ENCODE measurements at places on chromosomes 12 and 14.

DNA sequence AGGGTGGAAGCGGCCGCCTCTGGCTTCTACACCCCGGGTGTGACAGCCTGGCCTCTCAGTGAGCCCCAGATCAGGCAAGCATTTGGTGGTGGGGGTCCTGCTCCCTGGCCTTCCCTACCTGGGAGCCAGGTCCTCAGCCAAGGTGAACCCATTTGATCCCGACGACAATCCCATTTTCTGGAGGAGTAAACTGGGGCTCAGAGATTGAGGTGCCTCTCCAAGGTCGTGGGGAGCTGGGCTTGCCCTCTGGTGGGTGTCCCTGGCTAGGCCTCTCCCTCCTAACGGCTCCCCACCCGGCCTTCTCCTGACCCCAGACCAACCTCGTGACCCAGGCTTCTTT is 2.7 kb upstream of the EXOC3L4 start:
- DNase-seq = no peak

DNA sequence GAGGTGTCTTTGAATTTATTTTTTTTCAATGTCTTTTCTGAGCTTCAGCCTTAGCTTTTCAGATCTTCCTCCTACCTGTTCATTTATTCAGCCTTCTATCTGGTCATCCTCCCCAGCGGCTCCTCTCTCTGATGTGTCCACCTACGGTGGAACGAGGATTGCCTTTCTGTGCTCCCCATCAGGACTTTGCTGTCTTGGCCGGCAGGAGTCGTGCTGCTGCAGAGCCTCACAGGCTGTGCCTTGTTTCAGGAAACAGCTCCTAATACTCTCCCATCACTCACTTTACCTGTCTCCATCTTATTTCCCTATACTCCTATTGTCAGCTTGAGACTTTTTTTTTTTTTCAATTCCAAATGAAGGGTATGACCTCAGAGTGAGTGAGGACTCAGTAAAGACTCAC is 76.9 kb downstream of the KICS2 start:
- DNase-seq = no peak

GRCh38 chr12:111773801-111774551 is 7.2 kb downstream of the ALDH2 start:
- DNase-seq = no peak

GRCh38 chr14:102518063-102518648 is 8.6 kb upstream of the ANKRD9 start:
- no peak for DNase-seq

- DNase-seq = no peak
These were observed 339.0 kb downstream of the SNAPC1 start for GRCh38 chr14:62101189-62101588.

- DNase-seq = no peak
These were observed 38.3 kb upstream of the LDHB start for GRCh38 chr12:21695986-21696385.

GRCh38 chr12:9333161-9333560 is 125.0 kb upstream of the PZP start:
- no peak for DNase-seq

GRCh38 chr14:32021341-32021740 is 55.8 kb upstream of the ARHGAP5 start:
- DNase-seq = no peak

GRCh38 chr14:20539906-20540305 is 20.9 kb downstream of the RNASE9 start:
- no peak for DNase-seq

GRCh38 chr14:91904483-91904882 is 37.1 kb upstream of the TC2N start:
- DNase-seq = no peak

- DNase-seq = no peak
These were observed 40.3 kb upstream of the NUAK1 start for GRCh38 chr12:106179086-106179485.

DNA sequence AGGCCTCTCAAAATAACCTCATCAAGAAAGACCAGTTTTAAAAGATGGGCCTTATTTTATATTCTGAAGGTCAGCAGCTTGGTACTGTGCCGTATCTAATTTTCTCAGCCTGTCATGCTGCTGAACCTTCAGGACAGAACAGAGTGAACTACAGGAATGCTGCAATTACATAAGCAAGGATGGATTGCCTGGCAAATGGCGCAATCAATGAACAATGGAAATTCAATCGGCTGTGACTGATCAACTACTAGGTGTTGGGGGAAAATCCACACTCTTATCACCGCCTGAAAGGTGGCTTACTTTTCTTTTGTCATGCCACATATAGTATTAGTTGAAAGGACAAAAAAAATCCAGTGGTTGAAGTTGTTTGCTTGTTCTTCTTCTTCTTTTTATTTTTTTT is 8.5 kb downstream of the ACSS3 start:
- DNase-seq = no peak

DNA sequence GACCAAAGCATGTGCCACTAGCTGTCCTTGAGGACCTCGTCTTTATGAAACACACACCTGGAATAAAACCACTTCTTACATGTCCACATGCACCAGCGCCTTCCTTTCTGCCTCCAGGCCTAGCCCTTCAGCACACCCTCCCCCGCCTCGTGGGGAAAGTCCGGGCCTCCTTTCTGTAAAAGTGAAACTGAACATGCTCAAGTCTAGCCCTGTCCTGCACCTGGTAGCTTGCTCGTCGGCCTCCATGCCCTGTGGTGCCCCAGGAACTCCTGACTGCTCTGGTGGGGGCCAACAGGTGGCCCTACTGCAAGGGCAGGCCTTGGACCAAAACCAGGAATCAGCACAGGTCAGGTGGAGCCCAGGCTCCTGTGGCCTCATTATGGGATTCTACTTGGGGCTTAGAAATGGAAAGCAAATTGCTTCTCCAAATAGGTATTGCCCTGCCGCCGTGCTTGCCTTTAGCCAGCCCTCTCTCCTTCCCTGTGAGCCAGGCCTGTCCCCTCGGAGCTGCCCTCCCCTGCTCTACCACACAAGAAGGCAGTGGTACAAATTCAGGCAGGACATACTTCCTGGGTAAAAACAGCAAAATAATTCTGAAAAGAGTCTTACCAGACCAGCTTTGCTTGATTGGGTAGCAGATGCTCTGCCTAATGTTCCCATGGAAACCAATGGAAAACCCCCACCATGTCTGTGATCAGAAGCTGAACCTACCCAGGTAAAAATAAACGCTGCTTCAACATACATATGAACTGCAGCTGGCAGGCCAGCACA is 43.5 kb downstream of the ERH start:
- no peak for DNase-seq

DNA sequence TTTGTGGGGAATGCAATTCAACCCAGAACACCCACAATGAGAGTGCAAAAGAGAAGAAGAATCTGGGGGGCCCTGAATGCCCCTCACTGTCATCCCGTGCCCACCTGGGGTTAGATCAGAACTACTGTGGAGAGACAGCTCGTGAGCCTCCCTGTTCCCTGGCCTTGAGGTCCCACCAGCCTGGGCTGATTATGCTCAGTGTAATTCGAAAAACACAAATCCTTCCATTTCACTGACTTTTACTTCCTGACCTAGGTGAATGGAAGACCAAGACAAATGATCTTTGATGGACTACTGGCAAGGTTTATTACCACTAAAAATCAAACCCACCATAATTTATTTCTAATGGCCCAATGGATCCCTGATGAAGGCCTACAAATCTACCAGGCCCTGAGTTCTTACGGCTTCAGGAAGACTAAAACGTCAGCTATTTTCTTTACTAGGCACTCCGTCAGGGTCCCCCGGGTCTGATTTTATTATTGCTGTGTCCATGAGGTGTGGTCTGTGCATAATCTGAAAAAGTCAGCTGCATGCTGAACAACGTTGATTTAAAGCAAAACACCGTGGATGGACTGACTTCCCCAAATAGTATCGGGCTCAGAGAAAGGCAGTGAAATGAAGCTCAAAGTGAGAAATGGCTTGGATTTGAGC is 44.9 kb upstream of the RMST start:
- no peak for DNase-seq

DNA sequence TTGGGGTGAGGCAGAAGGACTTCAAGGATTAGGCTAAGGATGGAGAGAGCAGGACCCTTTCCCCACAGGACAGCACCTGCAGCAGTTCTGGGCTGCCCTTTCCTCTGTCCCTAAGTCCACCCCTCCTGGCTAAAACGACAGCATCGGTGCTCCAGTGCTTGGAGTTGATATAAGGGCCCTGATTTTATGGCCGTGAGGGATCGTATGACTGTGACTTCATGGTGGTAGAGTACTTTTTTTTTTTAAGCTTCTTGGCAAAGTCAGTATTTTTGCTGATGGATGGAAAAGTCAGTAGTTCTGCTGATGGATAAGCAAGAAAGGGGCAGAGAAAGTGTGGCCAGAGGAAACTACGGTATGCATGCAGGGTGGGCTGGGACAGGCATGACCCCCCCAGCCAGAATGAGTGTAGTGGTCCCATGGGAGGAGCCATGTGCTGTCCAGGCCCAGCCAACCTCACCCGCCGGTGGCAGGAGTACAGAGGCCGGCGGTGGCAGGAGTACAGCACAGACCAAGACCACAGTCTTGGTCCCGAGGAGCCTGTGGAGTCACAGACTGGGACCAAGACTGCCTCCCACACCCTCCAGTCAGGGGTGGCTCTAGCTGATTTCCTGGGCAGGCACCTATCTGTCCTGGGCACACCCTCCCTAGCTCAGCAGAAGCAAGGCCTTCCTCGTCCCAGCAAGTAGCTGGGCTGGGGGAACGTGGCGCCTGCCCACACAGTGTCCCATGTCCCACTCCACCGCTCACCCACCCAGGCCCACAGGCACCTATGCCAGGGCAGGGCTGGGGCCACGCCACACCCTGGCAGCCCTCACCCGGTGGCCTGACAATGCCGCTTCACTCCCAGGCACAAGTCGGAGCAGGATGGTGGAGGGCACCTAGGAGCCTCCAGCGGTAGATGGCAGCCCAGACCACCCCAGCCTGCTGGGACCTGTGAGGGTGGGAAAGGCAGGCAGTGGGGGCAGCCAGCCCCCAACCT is 46.3 kb downstream of the CCDC88C start:
- no peak for DNase-seq

DNA sequence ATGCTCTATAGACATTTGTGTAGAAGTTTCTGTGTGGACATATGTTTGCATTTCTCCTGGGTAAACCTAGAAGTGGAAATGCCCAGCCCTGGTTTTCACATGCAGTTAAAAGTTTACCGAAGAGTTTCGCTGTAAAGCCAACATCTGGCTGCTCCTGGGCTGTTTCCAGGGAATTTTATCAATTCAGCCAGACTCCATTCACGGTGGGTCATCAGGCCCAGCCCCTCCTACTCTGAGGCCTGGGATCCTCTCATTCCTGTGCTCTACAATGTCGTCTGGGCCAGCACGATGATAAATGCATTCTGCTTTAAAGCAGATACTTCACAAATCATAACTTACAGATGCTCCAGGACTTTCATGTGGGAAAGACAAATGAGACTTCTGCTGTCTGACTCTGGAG is 7.1 kb downstream of the NUAK1 start:
- no peak for DNase-seq

DNA sequence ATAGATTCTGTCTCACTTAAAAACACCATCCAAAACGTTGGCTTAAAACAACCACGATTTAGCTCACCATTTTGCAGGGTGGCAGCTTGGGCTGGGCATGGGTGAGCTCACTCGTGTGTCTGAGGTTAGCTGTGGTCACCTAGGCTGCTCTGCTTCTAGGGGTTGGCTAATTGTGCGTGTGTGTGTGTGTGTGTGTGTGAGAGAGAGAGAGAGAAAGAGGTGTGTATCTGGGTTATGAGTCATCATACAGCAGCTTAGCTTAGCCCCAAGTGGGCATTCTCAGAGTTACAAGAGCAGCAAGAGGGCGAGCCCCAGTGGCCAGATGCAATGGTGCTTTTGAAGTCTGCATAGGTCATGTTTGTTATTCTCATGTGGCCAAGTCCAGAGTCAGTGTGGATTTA is 6.0 kb downstream of the FBXW8 start:
- DNase-seq = no peak

- DNase-seq = no peak
These were observed 107.4 kb upstream of the NAV3 start for GRCh38 chr12:77723308-77723707.

DNA sequence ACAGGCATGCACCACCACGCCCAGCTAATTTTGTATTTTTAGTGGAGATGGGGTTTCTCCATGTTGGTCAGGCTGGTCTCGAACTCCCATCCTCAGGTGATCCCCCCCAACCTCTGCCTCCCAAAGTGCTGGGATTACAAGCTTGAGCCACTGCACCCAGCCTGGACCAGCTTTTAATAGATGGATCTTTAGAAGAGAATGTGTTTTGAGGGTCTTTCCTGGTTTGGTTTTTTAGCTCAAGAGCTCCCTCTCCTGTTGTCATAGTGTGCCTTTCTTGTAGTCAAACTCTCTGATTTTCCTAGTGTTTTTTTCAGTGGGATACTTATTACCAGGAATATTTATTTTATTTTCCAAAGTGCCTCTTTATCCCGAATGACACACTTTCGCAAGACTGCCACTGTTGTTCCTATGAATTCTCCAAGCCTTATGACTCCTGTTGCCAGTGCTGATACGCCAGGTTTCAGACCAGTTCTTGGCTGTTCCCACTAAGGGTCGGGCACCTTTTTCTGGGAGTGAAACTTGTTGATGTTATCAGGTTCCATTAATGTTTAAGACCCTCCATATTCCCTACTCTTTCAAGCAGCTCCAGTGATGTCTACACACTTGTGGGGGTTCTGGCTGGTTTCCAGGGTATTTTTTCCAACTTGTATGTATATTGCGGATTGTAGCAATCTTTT is 31.5 kb upstream of the LIMA1 start:
- peak; percentile 41 for DNase-seq

GRCh38 chr12:12665194-12665593 is 30.8 kb downstream of the GPR19 start:
- DNase-seq = no peak

DNA sequence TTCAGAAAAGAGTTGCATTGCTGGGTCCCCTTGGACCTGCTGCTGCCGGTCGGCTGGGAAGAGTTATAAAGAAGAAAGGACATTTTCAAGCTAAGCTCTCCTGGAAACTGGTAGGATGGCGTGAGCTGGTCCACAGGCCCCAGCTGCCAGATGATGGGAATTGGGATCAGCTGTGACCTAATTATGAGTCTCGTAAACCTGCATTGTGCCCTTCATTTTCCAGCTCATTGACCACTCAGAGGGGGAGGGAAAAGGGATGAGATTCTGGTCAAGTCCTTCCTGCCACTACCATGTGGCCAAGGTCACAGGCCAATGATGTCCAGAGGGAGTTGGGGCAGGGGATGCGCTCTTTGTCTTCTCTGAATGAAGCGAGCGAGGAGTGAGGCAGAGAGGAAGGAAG is 320.9 kb downstream of the NRXN3 start:
- DNase-seq = no peak

GRCh38 chr14:29805415-29806123 is 122.1 kb downstream of the PRKD1 start:
- no peak for DNase-seq

DNA sequence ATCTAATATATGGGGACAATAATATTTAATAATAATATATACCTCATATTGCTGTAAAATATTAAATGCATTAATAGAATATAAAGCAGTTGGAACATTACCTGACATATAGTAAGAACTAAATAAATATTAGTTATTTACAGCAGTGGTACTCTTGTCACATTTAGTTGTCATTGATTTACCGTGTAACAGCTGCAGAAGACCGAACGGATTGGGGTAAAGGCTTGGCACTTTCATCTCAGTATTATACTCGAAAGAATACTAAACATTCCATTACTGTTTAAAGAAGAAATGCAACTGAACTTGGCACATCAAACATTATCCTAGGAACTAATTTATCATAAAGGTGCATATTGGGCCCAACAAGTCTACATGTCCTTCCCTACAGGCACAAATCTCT is 61.1 kb downstream of the ITPR2 start:
- no peak for DNase-seq

- DNase-seq = no peak
These were observed 73.4 kb upstream of the ETV6 start for GRCh38 chr12:11576104-11576503.
